Uterus (tissue), 4 donors: ENCODE measurements at places on chromosomes 4 and X. TPM values are rescaled to one million over a fixed set of nuclear protein-coding genes. Genes with fewer than 3 reads are reported as not detected.

DNA sequence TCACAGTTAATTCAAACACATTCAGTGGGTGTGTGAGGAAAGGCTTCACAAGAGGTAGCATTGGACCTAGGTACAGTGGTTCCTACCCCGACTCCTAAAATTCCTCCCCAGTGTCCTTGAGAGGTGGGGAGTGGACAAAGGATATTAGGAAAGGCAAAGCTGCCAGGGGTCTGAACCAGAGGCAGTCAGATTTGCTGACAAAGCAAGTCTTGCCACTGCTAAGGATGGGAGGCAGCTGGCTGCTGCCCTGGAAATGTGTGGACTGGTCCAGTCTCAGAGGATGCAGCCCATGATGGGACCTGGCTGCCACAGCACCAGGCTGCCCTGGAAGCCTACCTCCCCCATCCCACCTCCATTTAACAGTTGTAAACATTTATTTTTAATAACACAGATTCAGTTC, 4.1 kb upstream of the PHF8 start:
- DNase-seq = no peak
- no peak overlapping the region for H3K27ac ChIP-seq
- H3K27me3 ChIP-seq = no peaks in the 10 kb centered on the region

DNA sequence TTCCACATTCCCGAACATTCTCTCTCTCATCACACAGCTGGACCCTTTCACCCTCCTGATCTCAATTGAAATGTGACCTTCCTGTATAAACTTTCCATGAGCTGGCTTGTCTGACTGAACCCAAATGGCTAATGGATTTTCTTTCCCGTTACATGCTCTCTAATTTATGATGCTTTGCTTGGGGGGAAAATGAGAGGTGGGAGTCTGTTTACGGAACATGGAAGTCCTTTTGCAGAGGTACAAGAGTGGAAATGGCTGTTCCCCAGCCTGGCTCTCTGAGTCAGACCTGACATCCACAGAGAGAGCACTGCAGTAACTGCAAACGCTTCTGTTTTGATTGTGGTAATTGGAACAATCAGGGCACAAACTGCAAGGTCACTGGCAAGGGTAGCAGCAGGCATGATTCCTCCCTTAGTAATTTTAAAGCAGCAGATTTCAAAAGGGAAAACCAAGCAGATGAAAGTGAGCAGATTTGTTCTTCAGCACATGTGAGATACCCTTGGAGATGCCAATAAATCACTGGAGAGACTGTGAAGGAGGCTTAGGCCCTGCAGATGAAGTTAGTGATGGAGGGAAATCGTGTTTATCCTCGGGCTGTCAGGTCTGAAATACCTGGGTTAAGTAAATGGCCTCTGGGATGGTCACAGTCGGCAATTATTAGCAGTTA, 83.9 kb downstream of the SNCA start:
- peak overlapping the region; percentile 83 for H3K27ac ChIP-seq
- no peak overlapping the region for H3K4me3 ChIP-seq
- no peaks in the 10 kb centered on the region for H3K4me1 ChIP-seq
- H3K27me3 ChIP-seq = no peaks in the 10 kb centered on the region

DNA sequence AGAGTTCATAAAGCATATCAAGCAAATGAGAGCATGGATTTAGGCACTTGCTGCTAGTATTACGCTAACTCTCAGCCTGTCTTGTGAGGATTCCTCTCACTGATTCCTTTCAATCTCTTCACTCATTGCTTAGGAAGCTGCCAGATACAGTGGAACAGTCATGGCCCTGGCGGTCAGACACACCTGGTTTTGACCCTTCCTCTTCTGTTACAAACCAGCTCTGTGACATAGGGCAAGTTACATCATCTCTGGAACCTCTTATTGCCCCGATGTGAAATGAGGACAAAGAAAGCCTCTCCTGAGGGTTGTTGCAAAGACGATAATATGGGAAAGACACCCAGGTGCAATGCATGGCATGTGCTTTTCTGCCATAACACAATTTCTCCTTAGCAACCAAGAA, 12.2 kb downstream of the FRAS1 start:
- no peaks in the 10 kb centered on the region for H3K27me3 ChIP-seq
- H3K4me3 ChIP-seq = no peak overlapping the region
- H3K27ac ChIP-seq = no peak overlapping the region
- no peak for DNase-seq
- no peaks in the 10 kb centered on the region for H3K4me1 ChIP-seq

GRCh38 chrX:72297953-72298730, 7.6 kb downstream of the CITED1 start:
- H3K27me3 ChIP-seq = peaks cover 4% of the 10 kb centered on the region
- no peaks in the 10 kb centered on the region for H3K4me1 ChIP-seq
- H3K36me3 ChIP-seq = no peaks in the 10 kb centered on the region
- no peak for DNase-seq
- H3K4me3 ChIP-seq = no peak overlapping the region

- no peak for DNase-seq
- no peaks in the 10 kb centered on the region for H3K36me3 ChIP-seq
- no peaks in the 10 kb centered on the region for H3K27me3 ChIP-seq
Observed at GRCh38 chr4:112848911-112849310, 200.5 kb upstream of the ANK2 start.

GRCh38 chrX:39869846-39870601, 227.7 kb downstream of the BCOR start:
- H3K27ac ChIP-seq = no peak overlapping the region
- DNase-seq = no peak
- no peaks in the 10 kb centered on the region for H3K4me1 ChIP-seq
- no peaks in the 10 kb centered on the region for H3K36me3 ChIP-seq
- no peaks in the 10 kb centered on the region for H3K27me3 ChIP-seq

DNA sequence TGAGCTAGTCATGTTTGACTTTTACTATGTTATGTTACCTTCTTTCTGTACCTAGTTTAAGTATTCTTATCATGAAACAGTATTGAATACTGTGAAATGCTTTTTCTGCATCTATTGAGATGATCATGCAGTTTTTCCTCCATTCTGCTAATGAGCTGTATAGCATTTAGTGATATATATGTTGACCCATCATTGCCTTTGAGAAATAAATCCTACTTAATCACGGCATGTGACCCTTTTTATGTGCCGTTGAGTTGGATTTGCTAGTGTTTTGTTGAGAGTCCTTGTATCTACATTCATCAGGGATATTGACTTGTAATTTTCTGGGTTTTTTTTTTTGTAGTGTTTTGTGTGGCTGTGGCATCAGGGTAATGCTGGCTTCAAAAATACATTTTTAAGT, 537.7 kb upstream of the AADAT start:
- H3K27ac ChIP-seq = no peak overlapping the region
- no peaks in the 10 kb centered on the region for H3K4me1 ChIP-seq
- no peaks in the 10 kb centered on the region for H3K36me3 ChIP-seq
- no peak for DNase-seq

GRCh38 chr4:54016504-54016903, 47.9 kb downstream of the CHIC2 start:
- H3K4me3 ChIP-seq = no peak overlapping the region
- H3K4me1 ChIP-seq = no peaks in the 10 kb centered on the region
- no peaks in the 10 kb centered on the region for H3K27me3 ChIP-seq
- DNase-seq = no peak

GRCh38 chr4:41644288-41644914, 104.1 kb downstream of the PHOX2B start:
- no peaks in the 10 kb centered on the region for H3K4me1 ChIP-seq
- H3K36me3 ChIP-seq = no peaks in the 10 kb centered on the region
- no peak overlapping the region for H3K27ac ChIP-seq
- H3K27me3 ChIP-seq = no peaks in the 10 kb centered on the region
- no peak overlapping the region for H3K4me3 ChIP-seq

DNA sequence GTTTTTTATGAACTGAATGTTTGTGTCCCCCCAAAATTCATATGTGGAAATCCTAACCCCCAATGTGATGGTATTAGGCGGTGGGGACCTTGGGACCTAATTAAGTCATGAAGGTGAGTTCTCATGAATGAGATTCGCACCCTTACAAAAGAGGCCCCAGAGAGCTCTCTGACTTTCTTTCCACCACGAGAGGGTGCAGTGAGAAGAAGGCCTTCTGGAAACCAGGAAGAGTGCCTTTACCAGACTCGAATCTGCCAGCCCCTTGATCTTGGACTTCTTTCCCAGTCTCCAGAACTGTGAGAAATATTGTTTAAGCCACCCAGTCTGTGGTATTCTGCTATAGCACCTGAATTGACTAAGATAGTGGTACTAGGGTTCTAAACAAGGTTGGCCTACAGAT, 40.8 kb downstream of the STK26 start:
- H3K4me3 ChIP-seq = no peak overlapping the region
- H3K27ac ChIP-seq = no peak overlapping the region
- H3K27me3 ChIP-seq = no peaks in the 10 kb centered on the region
- no peak for DNase-seq

DNA sequence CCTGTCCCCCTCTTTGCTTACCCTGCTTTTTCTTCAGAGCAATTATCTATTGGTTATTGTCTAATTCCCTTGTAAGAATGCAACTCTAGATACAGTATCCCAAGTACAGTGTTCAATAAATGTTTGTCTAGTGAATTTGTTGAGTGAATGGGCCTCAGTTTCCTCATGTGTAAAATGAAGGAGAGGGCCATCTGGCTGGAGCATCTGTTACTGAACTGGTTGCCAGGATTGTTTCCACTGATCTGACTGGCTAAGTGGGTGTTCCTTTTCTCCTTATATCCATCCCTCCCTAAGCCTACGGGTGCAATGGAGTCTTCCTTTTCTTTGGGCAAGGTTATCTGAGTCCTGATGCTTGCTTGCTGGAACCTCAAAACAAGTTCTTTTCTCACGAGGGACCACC, 185.2 kb upstream of the RPS6KA3 start:
- DNase-seq = no peak
- H3K4me1 ChIP-seq = no peaks in the 10 kb centered on the region
- no peak overlapping the region for H3K27ac ChIP-seq
- H3K4me3 ChIP-seq = no peak overlapping the region

GRCh38 chrX:6681521-6682145, 146.7 kb upstream of the VCX3A start:
- H3K4me3 ChIP-seq = no peak overlapping the region
- no peaks in the 10 kb centered on the region for H3K27me3 ChIP-seq
- H3K4me1 ChIP-seq = no peaks in the 10 kb centered on the region
- DNase-seq = no peak
- no peaks in the 10 kb centered on the region for H3K36me3 ChIP-seq
- no peak overlapping the region for H3K27ac ChIP-seq

- no peaks in the 10 kb centered on the region for H3K4me1 ChIP-seq
- no peaks in the 10 kb centered on the region for H3K36me3 ChIP-seq
- no peak overlapping the region for H3K27ac ChIP-seq
Observed at GRCh38 chrX:137482136-137482535, 83.8 kb upstream of the ZIC3 start.

- H3K36me3 ChIP-seq = no peaks in the 10 kb centered on the region
- H3K27ac ChIP-seq = no peak overlapping the region
- no peak for DNase-seq
- no peak overlapping the region for H3K4me3 ChIP-seq
Observed at GRCh38 chr4:41305476-41305875, 48.7 kb downstream of the UCHL1 start.

DNA sequence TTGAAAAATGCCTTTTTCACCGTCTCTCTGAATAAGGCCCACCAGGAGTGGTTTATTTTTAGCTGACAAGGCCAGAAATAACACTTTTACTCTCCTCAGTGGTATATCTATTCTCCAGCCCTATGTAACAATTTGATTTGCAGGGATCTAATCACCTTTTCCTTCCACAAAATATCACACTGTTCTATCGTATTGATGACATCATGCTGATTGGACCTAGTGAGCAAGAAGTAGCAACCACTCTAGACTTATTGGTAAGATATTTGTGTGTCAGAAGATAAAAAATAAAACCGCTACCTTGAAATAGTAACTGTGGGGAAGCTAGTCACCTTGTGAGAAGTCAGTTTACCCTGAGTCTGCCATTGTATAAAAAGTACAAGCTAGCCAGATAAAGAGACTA, 27.7 kb downstream of the AGTR2 start:
- H3K27me3 ChIP-seq = no peaks in the 10 kb centered on the region
- no peak overlapping the region for H3K4me3 ChIP-seq
- H3K36me3 ChIP-seq = no peaks in the 10 kb centered on the region
- H3K4me1 ChIP-seq = no peaks in the 10 kb centered on the region
- no peak overlapping the region for H3K27ac ChIP-seq
- no peak for DNase-seq

DNA sequence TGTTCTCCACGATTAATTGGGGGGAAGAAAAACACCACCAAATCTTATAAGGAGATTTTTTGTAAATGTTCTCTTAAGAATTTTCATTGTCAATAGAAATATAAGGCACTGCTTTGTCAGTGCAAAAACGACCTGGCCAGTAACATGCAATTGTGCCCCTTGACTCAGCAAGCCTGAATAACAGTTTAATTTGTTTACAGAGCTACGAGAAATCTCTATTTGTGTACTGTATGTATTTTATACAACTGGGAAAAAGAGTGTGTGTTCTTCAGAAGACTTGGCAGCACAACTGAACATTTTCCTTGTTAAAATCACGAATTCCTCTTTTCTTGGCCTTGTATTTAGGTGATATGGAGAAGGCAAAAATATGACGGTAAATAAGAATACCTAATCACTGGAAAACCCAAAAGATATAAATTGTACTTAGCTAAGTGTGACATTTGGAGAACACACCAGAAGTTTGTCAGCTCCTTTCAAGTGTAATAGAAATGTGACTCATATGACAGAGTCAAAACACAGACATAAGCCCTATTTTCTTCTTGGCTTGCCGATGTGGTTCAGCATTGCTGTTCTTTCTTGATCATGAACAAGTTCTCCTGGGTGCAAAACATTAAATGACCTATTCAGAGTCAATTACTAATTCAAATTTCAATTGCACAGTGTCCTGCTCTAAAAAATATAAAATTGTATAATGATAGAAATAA, 945.0 kb upstream of the INTU start:
- H3K27me3 ChIP-seq = no peaks in the 10 kb centered on the region
- H3K4me1 ChIP-seq = no peaks in the 10 kb centered on the region
- H3K4me3 ChIP-seq = no peak overlapping the region
- no peaks in the 10 kb centered on the region for H3K36me3 ChIP-seq

GRCh38 chr4:76982638-76983584, 33.4 kb downstream of the SEPTIN11 start:
- H3K36me3 ChIP-seq = no peaks in the 10 kb centered on the region
- DNase-seq = no peak
- H3K4me1 ChIP-seq = no peaks in the 10 kb centered on the region
- H3K27me3 ChIP-seq = no peaks in the 10 kb centered on the region
- H3K27ac ChIP-seq = peak overlapping the region; percentile 8

GRCh38 chr4:158826882-158827281, 58.1 kb downstream of the FNIP2 start:
- no peaks in the 10 kb centered on the region for H3K36me3 ChIP-seq
- peak overlapping the region; percentile 22 for H3K27ac ChIP-seq
- no peaks in the 10 kb centered on the region for H3K27me3 ChIP-seq
- H3K4me3 ChIP-seq = no peak overlapping the region

Gene ZNF595
- 36.8 TPM for total RNA-seq

Gene NXF2
- not detected for total RNA-seq

Gene SPANXA1
- total RNA-seq = not detected
